ENCODE measurements at places on chromosomes 4 and X. TPM values are rescaled to one million over a fixed set of nuclear protein-coding genes. Genes with fewer than 3 reads are reported as not detected.

Gene SPANXB1
- total RNA-seq, result not detected

Gene TEX13C
- not detected for total RNA-seq

Gene AKAP4
- total RNA-seq, result not detected

Gene TRAPPC2
- total RNA-seq, result 31.5 TPM

Gene SMIM43
- total RNA-seq, result not detected

Gene DRD5
- not detected for total RNA-seq

Gene OTUD6A
- not detected for total RNA-seq

Gene OPHN1
- total RNA-seq, result 2.0 TPM

Gene RASL11B
- 0.31 TPM for total RNA-seq

Gene UBQLN2
- total RNA-seq, result 20.7 TPM

Gene MAOB
- total RNA-seq, result 0.10 TPM

Gene UCP1
- not detected for total RNA-seq

Gene CSAG1
- not detected for total RNA-seq

Gene TMEM255A
- 0.21 TPM for total RNA-seq

Gene MAGEA2
- total RNA-seq, result not detected

Gene CMC4
- total RNA-seq, result 14.6 TPM

Gene DMRTC1B
- total RNA-seq, result 0.42 TPM

Gene ABLIM2
- 0.63 TPM for total RNA-seq

Gene SMAD1
- total RNA-seq, result 2.1 TPM

Gene PCDH11X
- total RNA-seq, result not detected

Gene LRCH2
- not detected for total RNA-seq

Gene IL2
- 1.3 TPM for total RNA-seq

Gene ANKRD50
- total RNA-seq, result 1.7 TPM

Gene USP17L13
- not detected for total RNA-seq

Gene CCDC149
- total RNA-seq, result 2.5 TPM

Gene PJA1
- total RNA-seq, result 15.8 TPM

Gene PCSK1N
- 3.3 TPM for total RNA-seq

Gene BST1
- total RNA-seq, result 76.4 TPM

Gene GPR82
- total RNA-seq, result under 0.01 TPM

Gene ANKRD37
- 16.2 TPM for total RNA-seq

Gene CCKAR
- not detected for total RNA-seq

Gene SCRG1
- total RNA-seq, result not detected

Gene MXRA5
- not detected for total RNA-seq

Gene PAGE5
- total RNA-seq, result 1.5 TPM

Gene IL21
- total RNA-seq, result not detected

Gene RAB41
- not detected for total RNA-seq

Gene SSX4
- total RNA-seq, result not detected

Gene MYOZ2
- not detected for total RNA-seq

Gene SPANXN5
- not detected for total RNA-seq

Gene CFI
- under 0.01 TPM for total RNA-seq

Gene OTUD4
- 77.1 TPM for total RNA-seq

Gene FGFBP1
- not detected for total RNA-seq

Gene ADH1C
- total RNA-seq, result not detected

Gene LANCL3
- total RNA-seq, result 1.2 TPM

Gene ALAS2
- 2.4 TPM for total RNA-seq

Gene GPRASP3
- 0.73 TPM for total RNA-seq

Gene GSX2
- total RNA-seq, result not detected

Gene TSPAN7
- total RNA-seq, result not detected

Gene NLRP2B
- total RNA-seq, result 0.10 TPM

Gene HAND2
- not detected for total RNA-seq

Gene DMRTC1
- total RNA-seq, result not detected

Gene CT47B1
- not detected for total RNA-seq

Gene TLR10
- total RNA-seq, result 2.5 TPM

Gene FRMD7
- 0.10 TPM for total RNA-seq

Gene CXCL10
- 0.42 TPM for total RNA-seq

Gene ADH6
- not detected for total RNA-seq

Gene TRAPPC11
- 21.4 TPM for total RNA-seq

Measured in mononuclear cell (primary cell).